Glomerular endothelial cell (primary cell): ENCODE measurements at places on chromosomes 3 and 15. TPM values are rescaled to one million over a fixed set of nuclear protein-coding genes. Genes with fewer than 3 reads are reported as not detected.

DNA sequence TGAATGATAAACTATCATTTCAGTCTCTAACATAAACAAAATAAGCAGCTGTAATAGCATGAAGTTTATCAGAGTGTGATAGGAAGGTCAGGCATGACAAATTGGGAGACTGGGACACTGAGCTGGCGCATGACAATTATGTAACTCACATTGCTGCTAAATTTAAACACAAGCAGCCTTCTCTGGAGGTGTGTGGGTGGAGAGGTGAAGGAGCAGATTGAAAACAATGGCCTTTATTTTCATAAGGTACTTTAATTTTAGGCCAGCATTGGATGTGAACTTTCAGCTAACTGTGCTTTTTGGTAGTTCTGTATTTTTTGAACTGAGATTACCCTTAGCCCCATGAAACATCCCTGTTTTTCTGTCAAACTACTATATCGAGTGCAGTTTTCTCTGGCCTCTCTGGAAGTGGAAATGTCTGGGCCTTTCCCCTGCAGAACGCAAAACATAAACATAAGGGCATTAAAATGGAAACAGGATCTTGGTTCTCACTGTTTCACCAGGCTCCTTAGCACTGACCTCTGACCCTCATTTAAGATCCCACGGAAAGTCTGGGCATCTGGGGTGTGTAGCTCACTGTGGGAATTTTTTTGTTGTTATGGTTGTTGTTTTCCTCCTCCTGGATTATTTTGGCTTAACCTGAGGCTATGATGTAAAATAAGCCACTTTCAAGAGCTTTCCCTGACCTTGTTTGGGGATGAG, 160.1 kb upstream of the DPH6 start:
- no peak for DNase-seq

DNA sequence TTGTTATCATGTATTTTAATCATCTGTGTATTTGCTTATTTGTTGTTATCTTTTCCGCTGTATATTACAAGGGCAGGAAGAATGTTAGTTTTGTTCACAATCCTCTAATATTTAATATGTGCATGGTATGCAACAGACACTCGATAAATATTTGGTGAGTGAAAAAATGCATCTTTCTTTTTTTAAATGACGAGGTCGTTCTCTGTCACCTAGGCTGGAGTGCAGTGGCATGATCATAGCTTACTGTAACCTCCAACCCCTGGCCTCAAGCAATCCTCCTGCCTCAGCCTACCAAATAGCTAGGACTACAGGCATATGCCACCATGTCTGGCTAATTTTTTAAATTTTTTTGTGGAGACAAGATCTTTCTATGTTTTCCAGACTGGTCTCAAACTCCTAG, 66.2 kb downstream of the MITF start:
- DNase-seq = no peak

GRCh38 chr15:99704444-99704838, 28.8 kb downstream of the LYSMD4 start:
- DNase-seq = peak; percentile 91

GRCh38 chr15:65960586-65960985, 91.3 kb downstream of the RAB11A start:
- no peak for DNase-seq

GRCh38 chr15:45641999-45642932, 7.4 kb downstream of the SQOR start:
- DNase-seq = no peak

The EFCAB12 gene
- under 0.01 and 0.12 TPM in 2 replicates for total RNA-seq

The GASK1A gene
- total RNA-seq = not detected in 2 replicates
